ENCODE measurements at places on chromosomes 6 and 20. TPM values are rescaled to one million over a fixed set of nuclear protein-coding genes. Genes with fewer than 3 reads are reported as not detected.

The CAGE1 gene
- polyA plus RNA-seq, result not detected

The ENPP5 gene
- 3.2 TPM for polyA plus RNA-seq

The KIF25 gene
- polyA plus RNA-seq, result 0.68 TPM

The LY6G5C gene
- polyA plus RNA-seq, result 5.1 TPM

The HSPA12B gene
- 19.2 TPM for polyA plus RNA-seq

The ERMARD gene
- 17.1 TPM for polyA plus RNA-seq

The HSPA1L gene
- 3.6 TPM for polyA plus RNA-seq

The RNF144B gene
- polyA plus RNA-seq, result 5.1 TPM

The TRERF1 gene
- polyA plus RNA-seq, result 8.4 TPM

The MTFR2 gene
- polyA plus RNA-seq, result 1.9 TPM

The COL12A1 gene
- polyA plus RNA-seq, result 470 TPM

The CENPW gene
- polyA plus RNA-seq, result 11.9 TPM

The C20orf144 gene
- polyA plus RNA-seq, result 0.25 TPM

The SLC17A4 gene
- not detected for polyA plus RNA-seq

The CRISP3 gene
- polyA plus RNA-seq, result 0.23 TPM

The DEFB124 gene
- polyA plus RNA-seq, result 1.5 TPM

The FAM209A gene
- not detected for polyA plus RNA-seq

The NHLRC1 gene
- 2.7 TPM for polyA plus RNA-seq

The FERMT1 gene
- polyA plus RNA-seq, result 0.34 TPM

The FGD2 gene
- polyA plus RNA-seq, result 4.5 TPM

The CCR6 gene
- not detected for polyA plus RNA-seq

The GSTA2 gene
- not detected for polyA plus RNA-seq

The DOP1A gene
- polyA plus RNA-seq, result 19.3 TPM

The PTGIS gene
- polyA plus RNA-seq, result 29.7 TPM

The FHL5 gene
- polyA plus RNA-seq, result 1.6 TPM

The PRR18 gene
- 0.65 TPM for polyA plus RNA-seq

The KIFC1 gene
- 25.6 TPM for polyA plus RNA-seq

The TP53INP2 gene
- 8.9 TPM for polyA plus RNA-seq

The C6orf163 gene
- polyA plus RNA-seq, result 1.3 TPM

The C6orf52 gene
- 0.97 TPM for polyA plus RNA-seq

The MACROD2 gene
- 3.7 TPM for polyA plus RNA-seq

The TMEM244 gene
- polyA plus RNA-seq, result not detected

The APOM gene
- 4.9 TPM for polyA plus RNA-seq

The CLVS2 gene
- polyA plus RNA-seq, result 0.99 TPM

The INSM1 gene
- 0.18 TPM for polyA plus RNA-seq

The MAPK13 gene
- 3.6 TPM for polyA plus RNA-seq

The SEMG1 gene
- polyA plus RNA-seq, result not detected

The SNAI1 gene
- polyA plus RNA-seq, result 15.9 TPM

All from muscle of back (tissue), 13 donors.